Suppressor macrophage (primary cell): ENCODE measurements at places on chromosomes 2 and 18.
A peak's percentile ranks its signal among the peaks of the same experiment; 100 is the strongest.

- DNase-seq, result no peak
Observed at GRCh38 chr18:77567205-77567604, 317.6 kb downstream of the GALR1 start.

GRCh38 chr2:219713110-219713509 is 85.7 kb downstream of the SLC4A3 start:
- no peak for DNase-seq

GRCh38 chr2:167626301-167626700 is 621.1 kb downstream of the STK39 start:
- DNase-seq, result no peak

- DNase-seq, result no peak
Observed at GRCh38 chr2:178025551-178026185, 46.9 kb downstream of the PDE11A start.

GRCh38 chr2:138023298-138023697 is 59.0 kb downstream of the HNMT start:
- DNase-seq, result no peak

DNA sequence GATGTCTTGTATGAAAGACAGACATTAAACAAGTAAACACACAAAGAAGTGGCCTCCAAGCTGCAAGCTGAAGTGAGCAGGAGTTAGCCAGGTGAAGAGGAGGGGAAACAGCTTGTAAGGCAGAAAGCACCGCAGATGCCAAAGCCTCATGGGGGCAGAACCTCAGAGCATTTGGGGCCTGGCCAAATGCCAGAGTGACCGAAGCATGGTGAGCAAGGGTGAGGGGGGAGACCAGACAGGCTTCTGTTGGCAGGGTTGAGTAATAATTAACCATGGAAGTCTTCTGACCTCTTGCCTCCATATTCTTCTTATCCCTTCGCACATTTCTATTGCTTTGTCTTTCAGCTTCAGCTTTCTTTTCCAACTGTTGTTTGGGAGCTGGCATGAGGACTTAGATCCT is 5.6 kb downstream of the QPCT start:
- no peak for DNase-seq

GRCh38 chr2:218047536-218048225 is 21.4 kb upstream of the RUFY4 start:
- DNase-seq, result peak; percentile 28

DNA sequence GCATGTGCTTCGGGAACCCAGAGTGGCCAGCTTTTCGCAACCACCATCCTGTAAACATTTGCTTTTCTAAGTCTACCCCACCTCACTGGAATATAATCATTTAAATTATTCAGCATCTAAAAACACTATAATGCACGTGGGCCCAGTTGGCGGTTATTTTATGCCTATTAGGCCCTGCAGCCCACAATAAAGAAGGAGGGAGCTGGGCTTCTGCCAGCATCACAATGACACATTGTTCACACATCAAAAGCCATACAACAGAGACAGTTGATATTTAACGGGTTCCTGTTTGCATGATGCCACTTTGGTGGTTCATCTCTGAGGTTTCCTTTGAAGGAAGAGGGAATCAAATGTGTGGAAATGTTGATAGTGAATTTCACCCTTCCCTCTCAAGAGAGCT is 916.0 kb upstream of the CELF4 start:
- DNase-seq, result no peak

DNA sequence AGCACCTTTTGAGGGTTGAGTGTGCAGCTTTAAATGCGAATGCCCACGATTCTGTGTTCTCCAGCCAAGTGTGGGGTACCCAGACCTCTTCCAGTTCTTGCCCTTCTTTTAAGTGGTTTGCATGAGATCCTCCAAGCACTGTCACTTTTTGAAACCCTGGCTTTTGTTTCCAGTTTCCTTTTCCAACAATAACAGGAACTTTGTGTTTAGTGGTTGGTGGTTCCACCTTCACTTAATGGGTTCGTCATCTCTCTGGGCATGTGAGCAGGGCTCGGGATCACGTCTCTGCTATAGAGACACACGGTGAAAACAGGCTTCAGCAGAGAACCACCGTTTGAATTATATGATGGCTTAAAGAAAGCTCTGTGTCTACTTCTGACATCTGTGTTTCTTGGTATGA is 197.6 kb downstream of the LDLRAD4 start:
- DNase-seq, result peak; percentile 69

GRCh38 chr18:79705272-79705671 is 25.7 kb downstream of the CTDP1 start:
- no peak for DNase-seq

DNA sequence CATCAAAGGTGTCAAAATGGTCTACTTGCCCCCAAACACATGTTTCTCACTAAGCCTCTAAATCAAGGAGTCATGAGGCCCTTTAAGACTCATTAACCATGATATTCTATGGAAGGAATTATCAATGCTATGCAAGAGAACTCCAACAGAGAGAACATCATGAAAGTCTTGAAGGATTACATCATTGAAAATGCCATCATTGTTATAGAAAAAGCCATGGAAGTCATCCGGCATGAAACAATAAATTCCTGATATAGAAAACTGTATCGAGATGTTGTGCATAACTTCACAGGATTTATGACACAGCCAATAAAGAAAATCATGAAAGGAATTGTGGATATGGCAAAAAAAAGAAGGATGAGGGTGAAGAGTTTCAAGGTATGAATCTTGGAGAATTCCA is 1363.6 kb upstream of the CDH2 start:
- DNase-seq, result no peak

DNA sequence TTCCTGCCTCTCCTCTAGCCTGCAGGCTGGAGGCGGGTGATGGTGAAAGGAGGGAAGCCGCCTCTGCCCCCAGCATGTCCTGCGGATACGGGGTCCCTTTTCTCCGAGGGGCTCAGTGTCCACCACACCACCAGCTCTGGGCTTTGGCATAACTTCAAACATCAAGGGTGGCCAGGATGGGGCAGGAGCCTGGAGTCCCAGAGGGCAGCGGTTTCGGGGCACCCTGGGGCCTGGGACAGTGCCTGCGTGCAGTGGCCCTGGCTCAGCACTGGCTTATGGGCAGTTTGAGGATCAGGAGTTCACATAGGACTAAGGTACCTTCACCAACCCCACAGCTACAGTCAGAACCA is 85.5 kb upstream of the GPC1 start:
- no peak for DNase-seq

- DNase-seq, result no peak
Observed at GRCh38 chr2:28915939-28916338, 21.5 kb downstream of the WDR43 start.

GRCh38 chr2:39119732-39120520 is 925 bp downstream of the SOS1 start:
- peak; percentile 82 for DNase-seq

DNA sequence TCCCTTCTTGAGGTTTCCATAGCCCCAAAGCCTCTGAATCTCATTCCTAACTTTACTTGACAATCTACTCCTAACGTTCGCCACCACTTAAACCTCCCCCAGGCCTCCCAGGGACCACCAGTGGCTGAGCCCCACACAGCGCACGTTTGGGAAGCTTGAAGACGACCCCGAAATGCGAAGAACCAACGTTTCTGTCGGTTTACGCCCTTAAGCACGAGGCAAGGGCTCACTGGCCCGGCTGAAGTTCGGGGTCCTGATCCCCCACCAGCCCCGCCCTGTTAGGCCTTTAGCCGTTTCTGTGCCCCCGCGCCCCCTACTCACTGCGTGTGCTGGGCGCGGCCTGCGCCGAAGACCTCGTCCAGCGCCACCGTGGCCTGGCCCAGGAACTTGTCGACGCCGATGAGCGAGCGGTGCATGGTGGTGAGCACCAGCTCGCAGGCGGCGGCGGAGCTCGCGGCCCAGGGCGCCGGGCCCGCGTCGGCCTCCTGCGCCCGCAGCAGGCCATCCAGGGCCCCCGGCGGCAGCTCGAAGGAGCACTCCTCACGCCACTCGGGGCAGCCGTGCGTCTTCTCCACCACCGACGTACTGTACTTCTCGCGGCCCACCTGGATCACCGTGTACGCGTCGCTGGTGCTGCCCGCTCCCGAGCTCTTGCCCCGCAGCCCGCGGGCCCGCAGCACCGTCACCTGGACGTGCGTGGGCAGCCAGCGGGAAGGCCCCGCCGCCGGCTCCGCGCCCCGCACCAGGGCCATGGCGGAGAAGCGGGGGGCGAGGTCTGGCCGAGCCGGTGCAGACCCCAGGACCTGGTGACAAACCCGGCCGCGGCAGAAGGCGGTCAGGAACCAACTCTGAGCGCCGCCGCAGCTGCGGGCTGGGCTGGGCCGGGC is 479 bp downstream of the RAB11FIP5 start:
- peak; percentile 31 for DNase-seq

DNA sequence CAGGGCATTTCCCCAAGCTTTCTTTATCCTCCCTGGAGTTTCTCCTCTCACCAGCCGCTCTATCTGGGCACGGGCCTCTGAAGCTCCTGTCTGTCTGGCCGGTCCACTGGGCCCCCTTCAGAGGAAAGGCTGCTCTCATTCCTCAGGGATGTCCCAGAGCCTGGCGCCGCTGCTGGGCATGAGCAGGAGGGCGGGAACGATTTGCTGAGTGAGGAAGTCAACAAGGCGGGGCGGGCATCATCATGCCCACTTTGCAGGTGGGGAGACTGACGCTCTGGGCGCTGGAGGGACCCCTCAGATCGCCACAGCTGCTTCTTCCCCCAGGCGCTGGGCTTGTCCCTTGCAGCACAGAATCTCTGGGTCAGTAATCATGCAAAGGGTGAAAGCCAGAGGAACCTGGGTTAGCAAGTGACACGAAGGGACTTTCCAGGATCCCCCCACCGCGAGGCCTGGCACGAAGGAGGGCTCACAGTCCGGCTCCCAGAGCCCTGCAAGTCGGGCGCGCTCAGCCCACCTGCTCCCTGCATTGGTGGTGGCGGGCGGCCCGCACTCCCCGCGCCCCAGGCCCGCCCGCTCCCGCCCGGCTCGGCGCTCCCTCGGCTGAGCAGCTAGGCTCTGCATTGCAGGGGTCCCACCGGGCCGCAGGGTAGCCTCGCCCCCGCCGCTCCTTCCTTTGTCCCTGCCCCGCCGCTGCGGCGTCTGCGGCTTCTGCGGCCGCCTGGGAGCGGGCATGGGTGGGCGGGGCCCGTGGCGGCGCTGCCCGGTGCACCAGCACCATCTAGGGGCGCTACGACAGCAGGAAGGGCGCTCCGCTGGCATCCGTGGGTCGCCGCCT is 157.8 kb downstream of the CYRIA start:
- DNase-seq, result peak; percentile 76

- DNase-seq, result no peak
Observed at GRCh38 chr18:41754332-41754731, 200.7 kb upstream of the PIK3C3 start.

- DNase-seq, result peak; percentile 3
Observed at GRCh38 chr2:178891959-178892485, 84.8 kb upstream of the TTN start.

DNA sequence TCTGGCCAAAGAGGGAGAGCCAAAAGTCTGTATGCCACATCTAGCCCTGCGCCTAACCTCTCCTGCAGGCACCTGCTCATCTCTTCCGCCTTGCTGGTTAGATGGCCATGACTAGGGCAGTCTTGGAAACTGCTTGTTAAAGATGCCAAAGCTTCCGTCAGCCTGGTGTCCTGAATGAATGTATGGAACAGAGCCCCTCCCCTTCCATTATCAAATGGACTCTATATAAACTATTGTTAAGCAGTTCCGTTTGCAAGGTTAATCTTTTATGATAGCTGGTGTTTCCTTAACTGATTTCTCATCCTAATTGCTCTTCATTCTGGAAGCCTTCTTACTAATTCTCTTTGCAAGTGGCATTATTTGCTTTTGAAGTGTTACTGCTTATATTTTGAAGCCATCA is 87.1 kb downstream of the ATP9B start:
- DNase-seq, result no peak

GRCh38 chr2:221997100-221997499 is 301.7 kb downstream of the PAX3 start:
- no peak for DNase-seq

GRCh38 chr2:123915380-123915779 is 109.7 kb upstream of the CNTNAP5 start:
- no peak for DNase-seq

GRCh38 chr2:168583064-168583709 is 127.1 kb downstream of the CERS6 start:
- DNase-seq, result no peak

DNA sequence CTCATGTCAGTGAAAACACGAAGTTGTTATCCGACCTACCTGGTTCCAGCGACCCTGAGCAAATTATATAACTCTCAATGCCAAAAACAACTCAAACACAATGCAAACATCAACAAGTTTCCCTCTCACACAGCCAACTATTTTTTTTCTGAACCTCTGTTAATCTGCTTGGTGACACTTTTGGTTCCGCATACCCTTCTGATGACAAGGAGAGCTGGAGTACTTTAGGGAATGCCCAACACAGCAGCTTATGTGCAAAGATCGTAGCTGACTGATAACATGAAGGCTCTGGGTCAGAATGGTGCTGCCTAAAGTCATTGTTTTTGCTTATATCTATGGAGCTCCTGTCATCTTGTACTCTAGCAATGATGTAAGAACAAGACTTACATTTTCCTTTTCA is 72.7 kb upstream of the CCDC68 start:
- no peak for DNase-seq

DNA sequence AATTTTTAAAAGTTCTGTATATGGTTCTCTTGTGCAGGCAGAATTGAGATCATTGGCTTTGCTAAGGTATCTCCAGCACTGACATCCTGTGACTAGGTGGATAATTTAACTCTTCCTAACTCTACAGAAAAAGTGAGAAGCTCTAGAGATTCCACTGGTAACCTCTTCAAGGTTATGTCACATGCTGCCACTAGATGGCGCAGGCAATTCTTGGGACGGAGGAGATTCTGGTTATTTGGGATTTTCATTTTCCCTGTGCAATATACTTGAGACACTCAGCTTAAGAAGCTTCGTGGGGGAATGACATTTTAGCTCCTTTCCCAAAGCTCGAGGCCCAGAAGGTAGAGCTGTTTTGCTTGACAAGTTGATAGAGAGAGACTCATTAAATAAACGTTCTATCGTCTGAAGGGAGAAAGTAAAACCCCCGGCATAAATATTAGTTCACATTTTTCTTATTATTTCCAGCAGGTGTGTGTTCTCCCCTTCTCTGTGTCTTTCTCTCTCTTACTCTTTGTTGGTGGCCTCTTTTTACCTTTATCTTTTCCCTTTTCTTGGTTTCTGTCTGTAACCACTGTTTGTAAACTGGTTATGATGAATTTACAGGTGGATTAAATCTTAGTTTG is 26.6 kb upstream of the LANCL1 start:
- peak; percentile 75 for DNase-seq

DNA sequence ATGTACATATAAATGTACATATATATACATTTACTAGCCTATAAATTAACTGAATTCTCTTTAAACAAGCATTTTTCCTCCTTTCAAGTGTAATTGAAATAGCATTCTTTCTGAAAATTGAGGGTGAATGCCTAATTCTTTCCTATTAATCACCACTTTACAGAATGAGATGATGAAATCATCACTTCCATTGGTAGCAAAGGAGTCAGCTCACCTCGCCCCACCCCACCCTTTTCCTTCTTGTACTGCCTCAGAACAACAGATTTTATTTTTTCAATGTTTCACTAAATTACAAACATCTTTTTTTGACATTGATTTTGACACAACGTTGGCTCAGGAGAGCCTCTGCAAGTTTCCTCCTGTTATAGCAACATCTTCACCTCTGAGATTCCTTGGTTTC is 181.9 kb upstream of the CDH7 start:
- no peak for DNase-seq
